Chondrocyte (in vitro differentiated cells): ENCODE measurements at places on chromosomes 1 and 21.

GRCh38 chr1:52769346-52770033 lies 43.2 kb downstream of the ZYG11B start:
- DNase-seq = no peak

- no peak for DNase-seq
Measured at GRCh38 chr1:115547696-115548095, 94.1 kb upstream of the VANGL1 start.

- no peak for DNase-seq
Measured at GRCh38 chr21:15752763-15753407, 23.1 kb downstream of the USP25 start.

DNA sequence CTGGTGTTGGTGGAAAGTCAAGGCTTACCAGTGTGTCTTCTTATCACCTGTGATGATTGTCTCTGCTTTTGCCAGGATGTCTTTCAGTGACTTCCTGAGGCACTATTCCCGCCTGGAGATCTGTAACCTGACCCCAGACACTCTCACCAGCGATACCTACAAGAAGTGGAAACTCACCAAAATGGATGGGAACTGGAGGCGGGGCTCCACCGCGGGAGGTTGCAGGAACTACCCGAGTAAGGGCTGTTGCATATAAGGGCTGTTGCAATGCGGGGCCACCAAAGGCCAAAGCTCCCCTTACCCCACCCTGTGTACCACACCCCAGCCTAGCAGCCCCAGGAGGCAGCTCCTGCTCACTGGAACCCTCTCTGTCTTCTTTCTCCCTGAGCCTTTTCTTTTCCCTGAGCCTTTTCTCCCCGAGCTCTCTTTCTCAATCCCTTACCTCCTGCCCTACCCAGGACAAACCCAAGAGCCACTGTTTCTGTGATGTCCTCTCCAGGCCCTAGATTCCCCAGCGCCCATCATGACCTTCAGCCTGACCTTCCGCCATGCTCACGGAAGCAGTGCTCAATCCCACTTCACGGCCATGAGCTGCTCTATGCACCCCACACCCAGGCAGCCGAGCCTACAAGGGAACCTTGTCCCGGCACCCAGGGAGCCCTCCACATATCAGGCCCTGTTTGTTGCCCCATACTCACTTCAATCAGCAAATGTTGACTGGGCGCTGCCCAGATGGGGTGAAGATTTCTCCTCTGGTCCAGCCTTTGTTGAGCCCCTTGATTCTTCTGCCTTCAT lies 40.6 kb downstream of the CAPN2 start:
- DNase-seq = peak; percentile 83

GRCh38 chr1:158457246-158457645 lies 4.4 kb upstream of the OR10K1 start:
- no peak for DNase-seq

DNA sequence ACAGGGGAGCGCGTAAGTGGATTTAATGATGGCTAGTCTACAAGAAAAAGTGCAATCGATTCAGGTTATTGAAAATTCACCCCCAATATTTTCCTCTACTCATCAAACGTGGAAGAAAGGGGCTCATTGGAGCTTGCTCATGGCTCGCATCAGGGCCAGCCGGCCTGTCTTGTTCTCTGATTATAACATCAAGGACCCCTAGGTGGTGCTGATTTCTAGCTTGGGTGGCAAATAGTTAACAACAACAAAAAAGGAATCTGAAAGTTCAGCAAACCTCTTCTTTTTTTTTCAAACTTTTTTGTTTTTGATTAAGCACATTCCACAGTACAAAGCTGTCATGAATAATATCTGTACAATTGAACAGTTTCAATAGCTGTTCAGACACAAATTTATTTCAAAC lies 35.8 kb upstream of the SOD1 start:
- DNase-seq = no peak

DNA sequence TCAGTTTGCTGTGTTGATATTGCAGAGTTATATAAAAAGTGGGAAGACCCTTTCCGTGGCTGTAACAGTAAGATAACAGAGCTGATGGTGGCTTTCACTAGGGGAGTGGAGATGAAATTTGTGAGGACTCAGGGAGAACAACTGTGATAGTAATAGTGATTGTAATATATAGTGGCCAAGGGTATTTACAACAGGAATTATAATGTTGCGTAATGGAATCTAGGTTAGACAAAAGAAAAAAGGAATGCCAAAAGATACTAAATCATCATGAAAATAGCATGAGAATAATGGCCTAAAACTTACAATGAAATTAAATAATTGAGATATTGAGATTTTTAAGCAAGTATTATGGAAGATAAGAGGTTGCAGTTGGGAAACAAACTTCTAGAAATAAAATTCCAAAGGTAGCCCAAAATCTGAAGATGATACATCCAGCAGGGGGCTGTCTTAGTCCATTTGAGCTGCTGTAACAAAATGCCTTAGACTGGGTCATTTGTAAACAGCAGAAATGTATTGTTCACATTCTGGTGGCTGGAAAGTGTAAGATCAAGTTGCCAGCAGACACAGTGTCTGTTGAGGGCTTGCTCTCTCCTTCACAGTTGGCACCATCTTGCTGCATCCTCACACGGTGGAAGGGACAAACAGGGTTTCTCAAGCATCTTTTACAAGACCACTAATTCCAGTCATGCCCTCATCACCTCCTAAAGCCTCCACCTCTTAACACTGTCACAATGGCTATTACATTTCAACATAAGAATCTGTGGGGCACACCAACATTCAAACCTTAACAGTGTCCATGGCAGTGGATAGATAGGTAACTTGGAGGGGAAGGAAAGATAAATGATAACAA lies 711.2 kb downstream of the MRPL39 start:
- DNase-seq = no peak

DNA sequence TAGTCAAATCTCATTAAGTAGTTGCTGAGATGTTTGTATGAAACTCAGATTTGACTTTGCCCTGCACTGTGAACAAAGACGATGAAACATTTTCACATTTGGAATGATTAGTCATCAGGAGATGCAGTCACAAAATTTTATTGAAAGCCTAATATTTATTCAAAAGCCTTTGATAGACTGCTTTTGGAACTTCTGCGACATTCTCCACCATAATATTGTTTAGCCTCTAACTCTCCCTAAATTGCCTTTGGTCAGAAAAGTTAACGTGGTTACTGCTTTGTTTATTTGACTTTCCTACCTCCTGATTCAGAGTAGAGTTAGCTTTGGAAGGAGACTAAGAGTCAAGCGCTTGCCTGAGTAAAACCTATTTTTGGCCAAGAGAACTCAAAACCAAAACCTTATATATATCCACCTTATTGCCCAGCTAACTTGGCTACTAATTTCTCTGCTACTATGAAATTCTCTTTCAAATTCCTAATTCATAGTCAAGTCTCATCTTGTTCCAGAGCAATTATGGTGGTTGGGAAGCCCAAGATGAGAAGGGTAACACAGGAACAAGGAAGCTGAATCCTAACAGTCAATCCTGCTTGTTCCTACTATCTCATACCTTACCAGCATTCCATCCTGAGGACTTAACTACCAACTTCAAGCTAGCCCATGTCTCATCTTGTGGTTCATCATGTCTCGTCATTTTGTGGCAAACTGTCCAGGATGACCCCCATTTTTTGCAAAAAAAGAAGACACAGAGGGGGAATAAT lies 429.6 kb downstream of the USP25 start:
- no peak for DNase-seq

- no peak for DNase-seq
Measured at GRCh38 chr1:31627930-31628559, 10.6 kb downstream of the HCRTR1 start.

- no peak for DNase-seq
Measured at GRCh38 chr1:43214501-43215444, 42.6 kb downstream of the CFAP57 start.

DNA sequence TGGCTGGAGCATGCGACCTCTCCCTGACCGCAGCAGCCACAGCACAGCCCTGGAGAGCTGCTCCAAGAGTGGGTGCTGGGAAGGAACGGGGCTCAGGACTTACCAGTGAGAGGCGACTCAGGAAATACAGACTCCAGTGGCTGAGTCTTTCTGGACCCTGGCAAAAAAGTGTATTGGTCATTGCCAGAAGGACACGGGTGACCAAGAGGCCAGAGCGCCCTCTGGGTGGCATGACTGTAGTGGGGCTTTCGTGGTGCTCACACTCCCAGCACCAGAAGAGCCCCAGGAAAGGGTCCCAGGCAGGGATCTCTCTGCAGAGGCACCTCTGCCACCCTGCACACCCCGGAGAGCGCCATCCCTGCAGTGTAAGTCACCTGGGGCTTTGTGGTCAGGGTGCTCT lies 8.9 kb upstream of the PRDM16 start:
- DNase-seq = peak; percentile 33

DNA sequence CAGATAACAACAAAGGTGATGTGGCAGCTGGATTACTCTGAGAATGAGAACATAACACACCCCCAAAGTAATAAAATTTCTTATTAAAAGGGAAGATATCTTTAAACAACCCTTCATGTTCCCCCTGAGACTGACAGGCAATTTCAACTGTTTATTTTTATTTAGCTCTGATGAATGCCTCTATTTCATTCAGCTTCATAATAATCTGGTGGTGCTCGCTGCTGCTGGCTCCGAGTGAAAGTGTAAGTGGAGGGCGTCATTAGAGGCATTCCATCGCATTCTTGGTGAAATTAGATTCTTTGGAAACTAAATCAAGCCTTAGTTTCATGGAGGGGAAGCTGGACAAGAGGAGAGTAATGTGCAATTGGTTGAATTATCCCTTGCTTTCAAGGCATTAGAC lies 128.9 kb downstream of the GRIK1 start:
- DNase-seq = no peak

DNA sequence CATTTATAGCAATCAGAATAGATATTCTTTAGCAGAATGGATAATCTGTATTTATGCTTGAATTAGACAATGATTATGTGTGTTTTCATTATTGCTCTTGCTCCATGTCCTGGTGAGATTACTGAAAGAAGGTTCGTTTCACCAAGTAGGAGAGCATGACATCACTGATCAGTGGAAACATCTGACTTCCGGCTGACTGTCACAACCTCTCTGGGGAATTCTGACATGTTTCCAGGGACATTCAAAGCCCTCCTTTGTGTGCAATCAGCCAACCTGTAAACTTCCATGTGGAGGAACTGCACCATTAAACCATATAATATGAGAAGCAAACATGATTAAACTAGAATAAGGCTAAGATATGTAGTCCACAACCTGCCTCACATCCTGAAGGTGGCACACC lies 424.8 kb upstream of the ADGRL4 start:
- no peak for DNase-seq

GRCh38 chr1:31036749-31037500 lies 28.6 kb downstream of the PUM1 start:
- DNase-seq = no peak

- DNase-seq = no peak
Measured at GRCh38 chr1:54405898-54406293, 298 bp downstream of the SSBP3 start.

GRCh38 chr1:82762829-82763532 lies 962.2 kb downstream of the ADGRL2 start:
- no peak for DNase-seq

GRCh38 chr21:45494851-45495680 lies 47.2 kb downstream of the SLC19A1 start:
- DNase-seq = peak; percentile 85

DNA sequence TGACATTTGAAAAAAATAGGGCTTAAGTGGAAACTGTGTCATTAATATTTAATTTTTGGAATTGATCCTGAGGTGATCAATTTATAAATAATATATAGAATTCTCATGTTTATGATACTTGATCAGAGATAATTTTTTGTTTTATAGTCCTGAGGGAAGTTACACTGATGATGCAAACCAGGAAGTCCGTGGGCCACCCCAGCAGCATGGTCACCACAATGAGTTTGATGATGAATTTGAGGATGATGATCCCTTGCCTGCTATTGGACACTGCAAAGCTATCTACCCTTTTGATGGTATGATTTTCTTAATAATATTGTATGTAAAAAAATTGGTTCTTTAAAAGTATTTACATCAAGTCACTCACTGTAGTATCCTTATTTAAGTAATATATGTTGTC lies 101.2 kb downstream of the FNBP1L start:
- no peak for DNase-seq

DNA sequence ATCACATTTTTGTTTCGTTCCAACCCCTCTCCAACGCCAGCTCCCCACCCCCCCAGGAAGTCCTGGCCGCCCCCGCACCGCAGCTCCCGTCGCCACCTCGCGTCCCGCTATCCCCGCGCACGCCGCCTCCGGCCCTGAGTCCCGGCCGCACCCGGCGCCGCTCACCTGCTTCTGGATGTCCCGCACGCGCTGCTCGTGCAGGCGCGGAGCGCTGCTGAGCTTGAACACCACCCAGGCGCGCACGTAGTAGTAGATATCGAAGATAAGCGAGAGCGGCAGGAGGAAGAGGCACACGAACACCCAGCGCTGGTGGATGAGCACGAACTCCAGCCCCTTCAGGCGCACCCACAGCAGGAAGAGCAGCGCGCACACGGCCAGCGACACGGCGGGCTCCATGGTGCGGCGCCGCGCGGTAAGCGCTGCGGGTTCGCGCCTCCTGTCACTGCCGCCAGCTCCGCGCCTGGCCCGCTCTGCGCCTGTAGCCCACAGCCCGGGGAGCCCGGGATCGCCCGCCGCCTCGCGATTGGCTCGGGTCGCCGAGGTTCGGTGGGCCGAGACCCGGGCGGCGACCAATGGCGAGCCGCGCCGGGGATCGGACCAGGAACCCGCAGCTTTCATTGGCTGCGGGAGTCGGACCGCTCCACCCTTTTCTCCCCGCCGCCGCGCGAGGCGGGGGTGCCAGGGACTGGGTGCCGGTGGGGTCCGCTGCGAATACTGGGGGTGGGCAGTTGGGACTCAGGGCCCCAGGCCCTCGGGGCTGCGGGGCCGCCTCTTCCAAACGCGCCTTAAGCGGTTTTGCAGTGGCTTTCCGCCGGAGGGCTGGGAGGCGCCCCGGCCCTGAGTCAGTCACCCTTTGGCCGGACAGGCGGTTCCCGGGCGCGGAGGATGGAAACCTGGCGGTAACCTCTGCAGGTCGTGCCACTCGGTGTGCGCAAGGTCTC lies at the start of gene DHCR24:
Gene DHCR24, minus strand, starts transcription at position 472 of the 941 bp plus-strand sequence. Its CDS starts 76 bp downstream, at position 396.
- no peak for DNase-seq

DNA sequence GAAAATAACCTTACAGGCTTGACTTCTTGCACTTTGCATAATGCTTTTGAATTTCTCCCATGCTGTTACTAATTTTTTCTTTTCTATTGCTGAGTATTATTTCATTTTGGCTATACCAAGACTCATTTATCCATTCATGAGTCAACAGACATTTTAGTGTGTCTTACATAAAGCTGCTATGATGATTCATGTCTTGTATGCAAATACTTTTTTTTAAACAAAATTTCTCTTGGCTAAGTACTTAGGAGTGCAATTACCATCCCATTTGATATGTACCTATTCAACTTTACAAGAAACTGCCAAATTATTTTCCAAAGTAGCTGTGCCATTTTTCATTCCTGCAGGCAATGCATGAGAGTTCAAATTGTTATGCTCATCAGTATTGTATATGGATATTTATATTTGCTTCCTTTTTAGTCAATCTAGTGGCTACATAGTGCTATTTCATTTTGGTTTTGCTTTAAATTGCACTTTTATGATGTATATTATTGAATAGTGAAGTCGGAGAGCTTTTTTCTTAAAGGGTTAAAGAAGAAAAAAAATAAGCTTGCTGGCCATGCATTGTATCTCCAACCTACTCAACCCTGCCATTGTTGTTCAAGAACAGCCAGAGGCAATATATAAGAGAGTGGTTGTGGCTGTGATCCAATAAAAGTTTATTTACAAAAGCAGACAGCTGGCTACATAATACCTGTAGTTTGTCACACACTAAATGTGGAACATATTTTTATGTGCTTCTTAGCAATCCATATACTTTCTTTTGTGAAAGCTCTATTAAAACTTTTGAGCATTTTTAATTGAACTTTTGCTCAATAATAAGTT lies 862.8 kb downstream of the KCNT2 start:
- DNase-seq = no peak

GRCh38 chr1:238778113-238778512 lies 608.3 kb upstream of the CHRM3 start:
- no peak for DNase-seq

GRCh38 chr1:116262207-116262994 lies 110.6 kb upstream of the ATP1A1 start:
- no peak for DNase-seq
